ENCODE measurements at places on chromosomes 5 and 9.

GRCh38 chr9:133071484-133072150 lies 9.8 kb downstream of the CEL start:
- no peak for DNase-seq

- no peak for DNase-seq
Measured at GRCh38 chr9:7849362-7849761, 49.8 kb upstream of the DMAC1 start.

DNA sequence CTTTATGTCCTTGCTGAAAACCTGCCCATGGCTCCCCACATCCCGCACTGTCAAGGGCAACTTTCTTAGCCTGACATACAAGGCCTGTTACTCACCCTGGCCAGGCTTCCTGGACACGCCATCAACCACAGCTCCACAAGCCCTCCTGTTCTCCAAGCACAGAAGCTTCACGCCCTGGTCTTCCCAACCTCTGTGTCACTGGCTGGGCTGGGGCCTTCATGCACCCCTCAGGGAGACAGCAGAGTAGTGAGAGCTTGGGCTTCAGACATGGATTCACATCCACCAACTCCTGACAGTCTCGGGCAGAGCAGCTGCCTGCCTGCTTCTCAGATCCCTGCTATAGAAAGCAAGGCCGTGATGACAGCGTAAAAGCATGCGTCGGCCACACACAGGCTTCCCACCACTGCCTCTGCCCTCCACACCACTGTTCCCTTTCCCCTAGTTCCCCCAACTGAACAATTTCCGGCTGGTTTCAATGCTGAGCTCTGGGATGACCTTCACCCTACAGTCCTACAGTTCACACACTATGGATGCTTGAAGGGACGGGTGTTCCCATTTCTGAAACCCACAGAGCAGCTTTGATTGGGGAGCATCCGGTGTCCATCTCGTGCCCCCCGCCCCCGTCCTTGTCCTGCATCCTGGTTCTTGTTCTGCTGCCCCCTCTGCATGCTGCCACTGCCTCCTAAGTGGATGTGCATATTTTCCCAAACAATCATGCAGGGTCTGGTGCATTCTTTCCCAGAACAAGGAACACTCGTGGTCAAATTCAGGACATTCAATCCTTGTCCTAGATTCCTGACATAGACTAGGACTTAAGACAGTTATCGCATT lies 33.4 kb upstream of the ADAMTS2 start:
- DNase-seq = no peak

GRCh38 chr9:131997076-131997475 lies 82.6 kb downstream of the MED27 start:
- no peak for DNase-seq

GRCh38 chr5:177222269-177222668 lies 81.2 kb downstream of the RAB24 start:
- DNase-seq = no peak

DNA sequence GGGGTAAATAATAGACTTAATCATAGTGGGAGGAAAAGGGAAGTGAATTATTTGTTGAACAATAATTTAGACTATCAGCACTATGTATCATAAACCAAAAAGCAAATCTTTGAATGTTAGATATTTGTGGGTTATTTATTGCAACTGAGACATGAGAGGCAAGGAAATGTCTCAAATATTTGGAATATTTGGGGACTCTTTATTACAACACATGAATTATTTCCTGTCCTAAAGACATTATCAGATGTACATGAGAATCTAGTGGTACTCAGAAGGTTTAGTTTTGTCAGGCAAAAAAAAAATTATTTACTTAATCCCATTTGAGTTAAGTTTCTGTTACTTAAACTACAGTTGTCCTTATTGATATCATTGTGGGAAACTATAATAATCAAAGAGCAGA lies 91.1 kb downstream of the TLR4 start:
- DNase-seq = no peak

DNA sequence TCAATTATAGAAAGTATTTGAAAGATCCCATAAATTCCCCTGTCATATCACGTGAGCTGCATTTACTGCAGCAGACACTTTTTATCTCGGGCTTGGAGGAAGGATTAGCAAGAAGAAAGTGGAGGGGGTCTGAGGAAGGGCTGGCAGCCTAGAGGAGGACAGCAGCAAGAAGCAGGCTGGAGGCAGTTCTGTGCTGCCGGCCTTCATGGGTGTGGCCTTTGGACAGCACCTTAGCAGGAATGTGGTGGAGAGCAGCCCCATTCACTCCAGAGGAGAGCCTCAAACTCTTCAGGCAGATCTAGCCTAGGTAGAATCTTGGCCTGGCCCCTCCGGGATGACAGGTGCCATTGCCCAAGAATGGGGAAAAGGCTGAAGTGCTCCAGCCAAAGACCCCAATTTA lies 89.8 kb upstream of the GABRP start:
- no peak for DNase-seq
